ENCODE measurements at places on chromosomes 7 and 10. TPM values are rescaled to one million over a fixed set of nuclear protein-coding genes. Genes with fewer than 3 reads are reported as not detected.

GRCh38 chr7:7569081-7569527, 2.4 kb downstream of the MIOS start:
- H3K27ac ChIP-seq: peak overlapping the region; percentile 92
- H3K4me1 ChIP-seq: peaks cover 41% of the 10 kb centered on the region
- peaks cover 43% of the 10 kb centered on the region for H3K36me3 ChIP-seq
- H3K27me3 ChIP-seq: no peaks in the 10 kb centered on the region
- peak overlapping the region; percentile 79 for H3K4me3 ChIP-seq

DNA sequence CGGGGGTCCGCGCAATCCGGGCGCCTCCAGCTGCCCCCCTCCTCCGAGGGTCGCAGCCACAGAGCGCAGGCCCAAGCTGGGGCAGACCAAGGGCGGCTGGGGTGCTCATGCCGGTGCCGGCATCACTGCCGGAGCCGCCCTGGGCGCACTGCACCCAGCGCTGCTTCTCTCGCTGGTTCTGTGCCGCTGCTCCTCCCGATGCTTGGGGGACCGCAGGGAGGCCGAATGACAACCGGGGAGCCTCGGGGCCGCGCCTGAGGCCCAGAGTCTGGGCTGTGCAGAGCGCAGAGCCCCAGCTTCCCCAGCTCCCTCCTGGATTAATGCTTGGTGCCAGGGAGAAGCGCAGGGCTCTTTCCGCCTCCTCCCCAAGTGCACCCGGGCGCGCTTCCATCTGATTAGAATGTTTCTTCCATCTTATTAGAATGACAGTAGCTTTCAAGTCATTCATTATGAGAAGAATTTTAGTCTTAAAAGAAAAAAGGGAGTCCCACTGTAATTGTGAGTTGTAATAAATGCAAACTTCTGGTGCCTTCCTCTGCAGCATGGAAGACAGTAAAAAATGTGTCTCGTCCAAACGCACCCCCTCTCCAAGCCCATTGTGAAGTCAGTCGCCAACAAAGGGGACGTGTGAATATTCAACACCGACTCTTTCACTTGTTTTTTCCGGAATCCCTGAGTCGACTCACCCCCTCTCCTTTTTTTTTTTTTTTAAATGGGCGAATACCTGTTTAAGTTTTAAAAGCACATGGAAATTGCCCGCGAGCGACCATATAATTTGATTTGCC, 19.5 kb upstream of the PTF1A start:
- H3K27ac ChIP-seq: peak overlapping the region; percentile 46
- no peaks in the 10 kb centered on the region for H3K4me1 ChIP-seq
- H3K27me3 ChIP-seq: peaks cover 58% of the 10 kb centered on the region
- H3K4me3 ChIP-seq: no peak overlapping the region
- H3K36me3 ChIP-seq: no peaks in the 10 kb centered on the region
- no peak for DNase-seq

DNA sequence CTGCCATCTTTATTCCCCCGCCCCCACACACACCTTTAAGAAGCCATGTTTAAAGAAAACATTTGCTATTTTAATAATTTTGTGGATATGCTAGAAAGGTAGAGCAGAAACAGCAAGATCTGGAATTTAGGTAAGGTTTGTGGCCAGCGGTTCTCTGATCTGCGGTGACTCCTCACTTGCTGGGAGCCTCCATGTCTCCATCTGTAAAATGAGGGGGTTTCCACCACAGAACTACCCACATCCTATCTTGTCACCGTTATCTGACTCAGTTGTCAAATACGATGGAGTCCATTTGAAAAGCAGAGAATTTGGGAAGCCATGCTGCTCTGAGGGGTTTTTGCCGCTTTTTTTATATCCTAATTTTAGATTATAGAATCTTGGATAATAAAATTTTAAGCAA, 23.3 kb downstream of the MACC1 start:
- H3K27ac ChIP-seq: no peak overlapping the region
- H3K27me3 ChIP-seq: no peaks in the 10 kb centered on the region
- H3K4me1 ChIP-seq: no peaks in the 10 kb centered on the region
- no peak overlapping the region for H3K4me3 ChIP-seq
- DNase-seq: no peak

GRCh38 chr10:79431428-79431827, 14.0 kb downstream of the ZCCHC24 start:
- peaks cover 6% of the 10 kb centered on the region for H3K4me1 ChIP-seq
- no peak overlapping the region for H3K4me3 ChIP-seq
- DNase-seq: no peak
- no peak overlapping the region for H3K27ac ChIP-seq
- peaks cover 6% of the 10 kb centered on the region for H3K27me3 ChIP-seq
- no peaks in the 10 kb centered on the region for H3K36me3 ChIP-seq

DNA sequence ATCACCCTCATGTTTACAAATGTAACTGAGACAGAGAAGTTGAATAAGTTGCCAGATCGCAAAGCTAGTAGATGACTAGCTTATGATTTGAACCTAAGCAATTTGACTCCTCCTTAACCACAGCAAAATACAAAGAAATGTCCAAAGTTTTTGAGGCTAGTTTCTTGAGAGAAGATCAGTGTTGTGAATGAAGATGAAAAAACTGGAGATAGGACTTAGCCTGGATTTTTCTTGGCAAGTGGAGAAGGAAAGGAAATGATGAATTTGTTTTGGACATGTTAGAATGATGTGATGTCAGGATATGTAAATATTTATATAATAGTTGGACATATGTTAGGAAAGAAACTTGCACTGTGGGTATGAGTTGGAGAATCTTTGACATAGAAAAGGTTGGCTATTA, 149.8 kb downstream of the LSMEM1 start:
- no peaks in the 10 kb centered on the region for H3K4me1 ChIP-seq
- DNase-seq: no peak
- no peaks in the 10 kb centered on the region for H3K27me3 ChIP-seq
- no peaks in the 10 kb centered on the region for H3K36me3 ChIP-seq
- H3K4me3 ChIP-seq: no peak overlapping the region
- H3K27ac ChIP-seq: no peak overlapping the region

DNA sequence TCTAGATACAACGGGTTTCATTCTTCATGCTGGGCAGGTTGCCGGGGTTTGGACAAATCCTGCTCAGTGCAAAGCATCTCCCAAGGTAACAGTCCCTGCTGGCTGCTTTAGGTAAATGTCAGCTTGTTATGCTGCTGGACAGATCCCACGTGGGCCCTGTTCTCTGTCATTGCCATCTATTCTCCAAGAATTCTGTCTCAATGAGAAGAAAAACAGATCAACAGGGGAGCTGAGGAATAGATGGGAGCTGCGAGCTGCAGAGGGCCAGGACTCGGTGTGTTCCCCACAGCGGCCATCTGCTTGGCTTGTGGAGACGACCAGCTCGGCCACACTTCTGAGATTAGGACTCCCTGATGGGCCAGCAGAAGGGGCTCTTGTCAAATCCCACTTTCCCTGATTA, 235.2 kb downstream of the DPP6 start:
- no peaks in the 10 kb centered on the region for H3K4me1 ChIP-seq
- H3K27ac ChIP-seq: no peak overlapping the region
- no peak overlapping the region for H3K4me3 ChIP-seq
- no peak for DNase-seq

DNA sequence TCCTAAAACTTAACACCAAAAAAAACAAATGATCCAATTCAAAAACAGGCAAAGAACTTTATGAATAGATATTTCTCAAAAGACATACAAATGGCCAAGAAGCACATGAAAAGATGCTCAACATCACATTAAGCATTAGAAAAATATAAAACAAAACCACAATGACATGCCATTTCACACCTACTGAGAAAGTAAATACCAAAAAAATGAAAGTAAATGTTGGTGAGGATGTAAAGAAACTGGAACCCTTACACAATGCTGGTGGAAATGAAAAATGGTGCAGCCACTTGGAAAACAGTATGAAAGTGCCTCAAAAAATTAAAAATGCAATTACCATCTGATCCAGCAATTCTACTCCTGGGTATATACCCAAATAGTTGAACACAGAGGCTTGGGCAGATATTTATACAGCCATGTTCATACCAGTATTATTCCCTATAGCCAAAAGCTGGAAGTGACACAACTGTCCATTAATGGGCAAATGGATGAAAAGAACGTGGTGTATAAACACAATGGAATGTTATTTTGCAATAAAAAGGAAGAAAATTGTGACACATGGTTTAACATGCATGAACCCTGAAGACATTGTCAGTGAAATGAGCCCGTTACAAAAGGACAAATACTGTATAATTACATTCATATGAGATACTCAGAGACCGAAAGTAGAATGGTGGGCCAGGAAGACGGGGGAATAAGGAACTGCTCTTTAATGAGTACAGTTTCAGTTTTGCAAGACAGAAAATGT, 89.0 kb downstream of the JMJD1C start:
- peaks cover 21% of the 10 kb centered on the region for H3K4me1 ChIP-seq
- H3K27me3 ChIP-seq: no peaks in the 10 kb centered on the region
- H3K36me3 ChIP-seq: peaks cover 17% of the 10 kb centered on the region

DNA sequence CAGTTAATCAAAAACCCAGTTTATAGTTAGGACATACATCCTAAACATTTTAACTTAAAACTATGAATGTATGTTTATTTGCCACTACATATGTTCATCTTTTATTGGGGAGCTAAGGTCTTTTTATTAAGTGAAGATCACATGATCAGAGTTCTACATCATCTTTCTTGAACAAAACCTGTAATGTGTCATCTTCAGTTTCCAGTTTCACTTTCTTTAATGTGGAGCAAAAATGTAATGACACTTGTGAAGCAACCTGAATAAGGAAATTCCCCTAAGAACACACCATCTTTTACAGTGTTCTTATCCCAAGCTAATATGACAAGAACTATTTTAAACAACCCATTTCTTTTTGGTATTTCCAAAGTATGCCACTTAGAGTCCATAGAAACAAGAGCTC, 166.7 kb upstream of the BET1 start:
- no peak for DNase-seq
- no peak overlapping the region for H3K27ac ChIP-seq
- peaks cover 10% of the 10 kb centered on the region for H3K27me3 ChIP-seq
- H3K36me3 ChIP-seq: no peaks in the 10 kb centered on the region

GRCh38 chr10:127524229-127524628, 24.9 kb upstream of the NPS start:
- H3K4me1 ChIP-seq: no peaks in the 10 kb centered on the region
- H3K27me3 ChIP-seq: no peaks in the 10 kb centered on the region
- no peak overlapping the region for H3K27ac ChIP-seq
- DNase-seq: no peak
- H3K4me3 ChIP-seq: no peak overlapping the region

DNA sequence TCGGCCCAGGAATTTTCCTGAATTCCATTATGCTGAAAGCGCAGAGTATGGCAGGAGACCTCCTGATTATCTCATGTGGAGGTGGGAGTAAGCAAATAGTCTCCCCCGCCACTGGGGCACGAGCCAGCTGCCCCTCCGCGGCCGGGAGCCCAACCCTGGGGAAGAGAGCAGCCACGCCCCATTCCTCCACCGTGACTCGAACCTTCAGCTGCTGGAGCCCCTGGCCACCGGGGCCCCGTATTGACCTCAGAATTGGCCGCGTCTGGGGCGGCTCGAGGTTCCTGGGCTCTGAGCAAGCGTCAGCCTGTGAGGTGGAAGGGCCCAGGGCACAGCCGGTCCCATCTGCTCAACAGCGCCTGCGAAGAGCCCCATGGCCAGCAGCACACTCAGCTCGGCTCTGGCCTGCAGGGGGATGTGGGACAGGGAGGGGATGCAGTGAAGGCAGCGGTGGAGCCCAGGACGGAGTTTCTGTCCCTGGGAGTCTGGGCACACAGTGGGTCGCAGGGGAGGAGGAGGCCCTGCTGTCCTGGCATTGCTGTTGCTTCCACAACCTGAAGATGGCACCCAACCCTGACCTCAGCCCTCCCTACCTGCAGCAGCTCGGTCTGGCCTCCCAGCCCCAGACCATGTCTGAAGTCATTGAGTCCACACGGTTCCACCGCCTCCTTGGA, 97.8 kb downstream of the CHST15 start:
- no peaks in the 10 kb centered on the region for H3K36me3 ChIP-seq
- H3K4me3 ChIP-seq: no peak overlapping the region
- DNase-seq: peak; percentile 18
- H3K27ac ChIP-seq: no peak overlapping the region

DNA sequence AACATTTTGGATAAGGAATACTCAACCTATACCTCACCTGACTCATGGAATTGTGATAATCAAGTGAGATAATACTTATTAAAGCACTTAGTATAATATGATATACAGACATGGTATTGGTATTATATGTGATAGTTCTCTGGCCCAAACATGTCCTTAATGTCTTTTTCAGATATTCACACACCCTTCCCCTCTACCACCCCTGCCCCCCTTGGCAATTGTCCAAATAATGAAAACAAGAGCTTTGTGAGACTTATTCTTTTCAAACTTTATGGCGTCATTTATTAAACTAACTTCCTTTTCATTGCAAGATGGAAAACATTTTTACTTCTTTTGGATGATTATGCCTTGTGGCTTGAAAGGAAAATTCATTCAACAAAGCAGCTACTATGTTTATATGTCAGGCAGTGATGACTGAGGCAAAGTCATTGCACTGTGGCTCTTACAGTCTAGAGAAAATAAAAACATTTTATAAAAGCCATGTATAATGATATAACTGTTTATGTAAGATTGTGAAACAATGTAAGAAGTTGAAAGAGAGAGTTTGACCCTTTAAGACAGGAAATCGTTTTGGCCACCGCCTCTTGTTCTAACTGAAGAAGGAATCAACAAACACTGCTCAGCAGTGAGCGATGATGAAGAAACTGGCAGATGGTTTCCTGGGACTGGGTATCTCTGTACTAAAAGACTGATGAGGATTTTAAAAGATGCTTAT, 27.4 kb downstream of the MINPP1 start:
- H3K27ac ChIP-seq: no peak overlapping the region
- no peaks in the 10 kb centered on the region for H3K27me3 ChIP-seq
- no peak for DNase-seq
- H3K4me3 ChIP-seq: no peak overlapping the region

- H3K36me3 ChIP-seq: no peaks in the 10 kb centered on the region
- no peak for DNase-seq
- H3K4me1 ChIP-seq: no peaks in the 10 kb centered on the region
- no peaks in the 10 kb centered on the region for H3K27me3 ChIP-seq
Observed at GRCh38 chr7:117195361-117196029, 127.4 kb downstream of the WNT2 start.

- no peak overlapping the region for H3K4me3 ChIP-seq
- H3K4me1 ChIP-seq: no peaks in the 10 kb centered on the region
- H3K27me3 ChIP-seq: peaks cover 5% of the 10 kb centered on the region
Observed at GRCh38 chr7:80040752-80041151, 93.9 kb upstream of the GNAI1 start.

DNA sequence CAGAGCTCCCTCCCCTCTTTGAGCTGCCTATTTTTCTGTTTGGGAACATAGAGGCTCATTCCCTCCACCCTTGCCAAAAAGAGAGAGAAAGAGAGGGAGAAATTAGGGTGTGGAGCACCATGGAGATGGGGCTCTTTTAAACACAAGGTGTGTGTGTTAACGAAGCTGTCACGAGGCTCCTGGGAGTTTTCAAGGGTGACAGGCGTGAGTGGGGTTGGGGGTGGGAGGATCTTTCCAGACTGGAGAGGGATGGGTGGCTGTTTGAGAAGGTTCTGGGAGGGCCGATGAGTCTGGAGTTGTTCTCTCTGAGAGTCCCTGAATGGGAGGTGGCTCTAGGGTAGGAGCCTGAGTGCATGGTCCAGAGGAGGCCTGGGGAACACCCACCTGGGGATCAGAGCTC, 45.0 kb downstream of the PALD1 start:
- H3K4me1 ChIP-seq: no peaks in the 10 kb centered on the region
- DNase-seq: no peak
- no peak overlapping the region for H3K27ac ChIP-seq
- H3K36me3 ChIP-seq: no peaks in the 10 kb centered on the region

SORCS1 gene
- not detected for total RNA-seq

ATOH7 gene
- total RNA-seq: not detected

HECTD2 gene
- total RNA-seq: 3.1 TPM

ANKRD61 gene
- total RNA-seq: not detected

EPHA1 gene
- 11.4 TPM for total RNA-seq

PLAC9 gene
- total RNA-seq: not detected

TSPAN12 gene
- not detected for total RNA-seq

AQP1 gene
- total RNA-seq: 0.21 TPM

ATP5F1C gene
- 256 TPM for total RNA-seq

FEZF1 gene
- total RNA-seq: not detected

LIPM gene
- not detected for total RNA-seq

Measured in activated CD4-positive, alpha-beta T cell treated with anti-CD3 and anti-CD28 coated beads, Interleukin-2, amount 10 ng/mL, durations not matched to agents 7 days and 5 days (primary cell).